ENCODE measurements at places on chromosomes 2 and 18. TPM values are rescaled to one million over a fixed set of nuclear protein-coding genes. Genes with fewer than 3 reads are reported as not detected.

The MTX2 gene
- 38.4 TPM for total RNA-seq

The MAP3K19 gene
- not detected for total RNA-seq

The HOXD3 gene
- total RNA-seq = 0.64 TPM

The MOGAT1 gene
- total RNA-seq = not detected

The AP1S3 gene
- total RNA-seq = not detected

The CACNB4 gene
- 0.56 TPM for total RNA-seq

The MLPH gene
- total RNA-seq = 8.7 TPM

The ACMSD gene
- total RNA-seq = not detected

The SCG2 gene
- not detected for total RNA-seq

The SERPINB13 gene
- not detected for total RNA-seq

The CCL20 gene
- total RNA-seq = not detected

The PROM2 gene
- not detected for total RNA-seq

The AGXT gene
- total RNA-seq = not detected

The TLX2 gene
- total RNA-seq = not detected

The HJURP gene
- total RNA-seq = not detected

Data from gastrocnemius medialis (tissue), 4 donors.